Adrenal gland (tissue), 19 donors: ENCODE measurements at places on chromosomes 1 and 21. TPM values are rescaled to one million over a fixed set of nuclear protein-coding genes. Genes with fewer than 3 reads are reported as not detected.

DNA sequence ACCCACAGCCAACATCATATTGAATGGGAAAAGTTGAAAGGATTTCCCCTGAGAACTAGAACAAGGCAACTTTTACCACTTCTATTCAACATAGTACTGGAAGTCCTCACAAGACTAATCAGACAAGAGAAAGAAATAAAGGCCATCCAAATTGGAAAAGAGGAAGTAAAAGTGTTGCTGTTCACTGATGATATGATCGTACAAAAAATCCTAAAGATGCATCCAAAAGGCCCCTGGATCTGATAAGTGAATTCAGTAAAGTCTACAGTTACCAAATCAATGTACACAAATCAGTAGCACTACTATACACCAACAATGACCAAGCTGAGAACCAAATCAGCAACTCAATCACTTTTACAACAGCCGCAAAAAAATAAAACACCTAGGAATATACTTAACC is 28.3 kb downstream of the RAB3GAP2 start:
- H3K36me3 ChIP-seq = no peaks in the 10 kb centered on the region
- no peaks in the 10 kb centered on the region for H3K27me3 ChIP-seq
- H3K27ac ChIP-seq = no peak overlapping the region
- H3K4me3 ChIP-seq = no peak overlapping the region

- no peaks in the 10 kb centered on the region for H3K27me3 ChIP-seq
- no peak for DNase-seq
- no peak overlapping the region for H3K27ac ChIP-seq
- no peaks in the 10 kb centered on the region for H3K4me1 ChIP-seq
Measured at GRCh38 chr1:213876531-213876930, 111.2 kb upstream of the PROX1 start.

DNA sequence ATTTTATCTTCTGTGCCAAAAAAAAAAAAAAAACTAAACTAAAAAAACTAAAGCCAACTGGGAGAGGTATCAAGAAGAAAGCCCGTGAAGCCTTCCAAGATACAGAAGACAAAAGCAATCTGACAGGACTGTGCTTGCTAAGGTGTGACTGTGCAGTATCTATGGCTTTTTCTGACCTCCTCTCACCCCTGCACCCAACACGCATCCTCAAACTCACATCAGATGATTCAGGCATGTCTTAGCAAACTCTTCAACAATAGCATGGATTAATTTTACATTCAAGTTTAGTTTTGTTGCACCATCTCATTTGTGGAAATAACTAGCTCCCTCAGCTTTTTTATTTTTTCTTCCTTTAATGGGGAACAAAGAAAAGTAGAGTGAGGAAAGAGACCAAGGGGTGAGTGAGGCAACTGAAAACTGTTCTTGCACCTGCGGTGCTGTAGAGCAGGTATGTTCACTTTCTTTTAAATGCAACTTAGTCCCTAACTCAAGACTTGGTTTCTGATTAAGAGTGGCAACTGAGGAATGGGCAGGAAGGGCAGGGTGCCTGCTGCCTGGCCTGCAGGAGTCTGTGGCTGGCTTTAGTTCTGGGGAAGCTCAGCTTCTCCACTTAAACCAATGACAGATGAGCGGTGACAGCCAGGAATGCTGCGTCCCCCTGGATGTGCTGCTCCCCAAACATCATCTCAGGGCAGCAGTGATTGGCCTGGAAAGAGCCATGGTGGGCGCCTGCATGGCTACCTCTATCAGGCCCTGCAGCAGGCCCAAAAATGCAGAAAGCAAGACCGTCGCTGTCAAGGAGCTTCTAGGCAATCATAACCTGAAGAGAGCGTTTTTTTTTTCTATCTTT is 71.3 kb upstream of the LRRC8B start:
- H3K27ac ChIP-seq = no peak overlapping the region
- no peaks in the 10 kb centered on the region for H3K4me1 ChIP-seq
- H3K4me3 ChIP-seq = no peak overlapping the region
- H3K27me3 ChIP-seq = no peaks in the 10 kb centered on the region

- H3K4me3 ChIP-seq = no peak overlapping the region
- no peak for DNase-seq
- no peaks in the 10 kb centered on the region for H3K27me3 ChIP-seq
- no peaks in the 10 kb centered on the region for H3K36me3 ChIP-seq
- peaks cover 73% of the 10 kb centered on the region for H3K4me1 ChIP-seq
Measured at GRCh38 chr1:99675292-99675691, 29.4 kb downstream of the PALMD start.

DNA sequence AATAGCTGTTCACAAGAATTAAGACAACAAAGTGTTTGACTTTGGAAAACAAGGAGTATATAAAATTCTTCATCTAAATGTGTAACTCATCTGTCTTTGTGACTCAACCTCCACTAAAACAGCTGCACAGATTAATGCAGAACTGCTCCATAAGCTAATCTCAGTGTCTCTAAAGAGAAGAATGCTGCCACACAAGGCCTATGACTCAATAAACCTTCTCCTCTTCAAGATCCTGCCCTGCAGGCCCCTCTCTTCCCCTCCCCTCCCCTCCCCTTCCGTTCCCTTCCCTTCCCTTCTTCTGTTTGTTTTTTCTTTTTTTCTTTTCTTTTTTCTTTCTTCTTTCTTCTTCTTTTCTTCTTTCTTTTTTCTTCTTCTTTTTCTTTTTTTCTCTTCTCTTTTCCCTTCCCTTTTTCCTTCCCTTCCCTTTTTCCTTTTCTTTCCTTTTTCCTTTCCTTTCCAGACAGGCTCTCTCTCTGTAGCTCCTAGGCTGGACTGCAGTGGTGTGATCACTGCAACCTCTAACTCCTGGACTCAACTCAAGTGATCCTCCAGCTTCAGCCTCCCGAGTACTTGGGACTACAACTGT is 1052.8 kb downstream of the BRINP3 start:
- H3K27ac ChIP-seq = no peak overlapping the region
- no peaks in the 10 kb centered on the region for H3K4me1 ChIP-seq
- no peaks in the 10 kb centered on the region for H3K36me3 ChIP-seq
- H3K4me3 ChIP-seq = no peak overlapping the region
- DNase-seq = no peak

GRCh38 chr1:156524481-156524869 is 23.9 kb upstream of the MEF2D start:
- H3K27me3 ChIP-seq = no peaks in the 10 kb centered on the region
- H3K4me3 ChIP-seq = no peak overlapping the region
- no peak for DNase-seq
- no peak overlapping the region for H3K27ac ChIP-seq
- no peaks in the 10 kb centered on the region for H3K4me1 ChIP-seq
- H3K36me3 ChIP-seq = no peaks in the 10 kb centered on the region

DNA sequence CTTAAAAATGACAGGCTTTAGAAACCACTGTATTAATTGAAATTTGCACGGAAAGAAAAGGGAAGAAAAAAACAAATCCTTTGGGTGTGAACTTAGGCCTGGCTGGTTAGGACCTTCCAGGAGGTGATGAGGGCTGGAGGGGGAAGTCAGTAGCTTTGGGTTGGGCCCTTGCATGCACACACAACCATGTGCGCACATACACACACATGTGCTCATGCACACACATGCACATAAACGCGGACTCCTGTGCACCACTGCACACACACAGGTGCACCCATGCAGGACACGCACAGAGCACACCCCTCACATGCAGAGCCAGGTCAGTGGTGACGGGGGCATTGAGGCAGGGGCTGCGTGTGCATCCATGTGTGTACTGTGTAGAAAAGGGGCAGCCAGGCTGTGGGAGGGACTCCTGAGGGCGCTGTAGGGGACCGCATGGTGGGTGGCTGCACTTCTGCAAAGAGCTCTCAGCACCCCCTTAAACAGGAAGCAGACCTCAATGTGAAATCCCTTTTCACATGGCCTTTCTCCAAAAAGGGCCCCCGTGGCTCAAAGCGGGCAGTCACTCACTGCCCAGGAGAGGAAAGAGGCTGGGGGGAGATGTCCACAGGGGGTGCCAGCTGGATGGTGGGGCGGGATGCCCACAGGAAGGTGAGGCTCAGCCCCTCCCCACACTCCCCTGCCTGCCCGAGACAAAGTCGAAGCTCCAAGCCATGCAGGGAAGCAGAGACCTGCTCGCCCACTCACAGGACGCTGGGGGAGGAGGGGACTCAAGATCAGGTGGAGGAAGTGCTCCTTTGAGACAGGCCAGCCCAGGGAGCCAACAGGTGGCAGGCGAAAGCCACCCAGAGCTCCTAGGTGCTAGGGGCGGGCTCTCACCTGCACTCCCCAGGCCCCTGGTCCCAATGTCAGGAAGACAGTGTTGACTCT is 95.2 kb downstream of the ITPKB start:
- no peak overlapping the region for H3K4me3 ChIP-seq
- no peaks in the 10 kb centered on the region for H3K4me1 ChIP-seq
- no peaks in the 10 kb centered on the region for H3K27me3 ChIP-seq
- peaks cover 18% of the 10 kb centered on the region for H3K36me3 ChIP-seq
- H3K27ac ChIP-seq = no peak overlapping the region

DNA sequence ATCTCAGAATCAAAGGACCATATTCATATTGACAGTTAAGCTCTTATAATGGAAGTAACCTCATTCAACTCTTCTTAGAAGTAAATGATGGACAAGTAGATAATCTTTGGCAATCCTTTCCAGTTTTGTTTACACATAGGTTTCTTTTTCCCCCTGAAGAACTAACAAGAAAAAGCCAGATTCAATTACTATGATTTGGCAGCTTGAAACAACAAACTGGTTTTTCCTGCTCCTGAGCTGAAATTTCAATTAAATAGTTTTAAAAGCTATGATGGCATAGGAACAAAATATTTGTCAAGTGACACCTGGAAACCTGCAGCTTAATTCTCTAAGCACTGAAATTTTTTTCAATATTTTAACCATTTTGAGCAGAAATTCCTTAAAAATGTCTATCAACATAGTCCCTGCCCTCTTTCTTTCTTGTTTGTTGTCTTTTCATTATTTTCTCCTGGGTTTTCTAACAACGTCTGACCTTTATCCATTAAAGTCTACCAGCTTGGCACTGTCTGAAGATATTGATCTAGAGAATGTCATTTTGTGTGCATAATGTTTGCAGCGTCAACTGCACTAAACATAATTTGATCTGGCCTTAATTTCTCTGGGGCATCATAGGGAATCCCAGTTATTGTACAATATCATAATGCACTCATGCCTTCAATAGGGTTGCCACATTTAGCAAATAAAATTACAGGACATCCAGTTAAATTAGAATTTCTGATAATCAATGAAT is 4.0 kb upstream of the SLC35A3 start:
- H3K27me3 ChIP-seq = no peaks in the 10 kb centered on the region
- H3K27ac ChIP-seq = no peak overlapping the region
- no peak overlapping the region for H3K4me3 ChIP-seq

- DNase-seq = no peak
- H3K4me3 ChIP-seq = no peak overlapping the region
- no peak overlapping the region for H3K27ac ChIP-seq
- H3K36me3 ChIP-seq = no peaks in the 10 kb centered on the region
Measured at GRCh38 chr1:247334378-247335133, 2.9 kb upstream of the ZNF496 start.

DNA sequence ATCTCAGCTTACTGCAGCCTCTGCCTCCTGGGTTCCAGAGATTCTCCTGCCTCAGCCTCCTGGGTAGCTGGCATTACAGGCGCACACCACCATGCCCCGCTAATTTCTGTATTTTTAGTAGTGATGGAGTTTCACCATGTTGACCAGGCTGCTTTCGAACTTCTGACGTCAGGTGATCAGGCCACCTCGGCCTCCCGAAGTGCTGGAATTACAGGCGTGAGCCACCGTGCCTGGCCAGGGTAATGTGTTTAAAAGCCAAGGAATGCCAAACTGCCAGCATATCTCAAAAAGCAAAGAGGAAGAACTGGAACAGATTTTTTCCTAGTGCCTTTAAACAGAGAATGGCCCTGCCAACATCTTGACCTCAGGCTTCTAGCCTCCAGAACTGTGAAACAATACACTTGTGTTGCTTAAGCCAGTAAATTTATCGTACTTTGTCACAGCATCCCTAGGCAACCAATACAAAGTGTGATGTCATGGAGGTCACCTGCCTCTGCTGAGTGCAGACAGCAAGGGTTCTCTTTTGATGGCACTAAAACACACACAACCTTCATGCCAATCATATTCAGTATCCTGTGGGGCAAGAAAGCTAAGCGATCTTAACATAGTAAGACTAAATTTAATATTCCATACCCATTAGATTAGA is 858.3 kb upstream of the TMPRSS15 start:
- H3K36me3 ChIP-seq = no peaks in the 10 kb centered on the region
- no peak overlapping the region for H3K4me3 ChIP-seq
- no peaks in the 10 kb centered on the region for H3K4me1 ChIP-seq
- no peak overlapping the region for H3K27ac ChIP-seq

Gene FMO4
- 1.7 TPM for total RNA-seq
